ENCODE measurements at places on chromosomes 16 and 17.

GRCh38 chr16:13109171-13109570 lies 207.8 kb downstream of the SHISA9 start:
- no peak for DNase-seq

GRCh38 chr16:13106464-13106863 lies 205.1 kb downstream of the SHISA9 start:
- no peak for DNase-seq

GRCh38 chr17:18151290-18151689 lies 32.3 kb upstream of the ALKBH5 start:
- no peak for DNase-seq

DNA sequence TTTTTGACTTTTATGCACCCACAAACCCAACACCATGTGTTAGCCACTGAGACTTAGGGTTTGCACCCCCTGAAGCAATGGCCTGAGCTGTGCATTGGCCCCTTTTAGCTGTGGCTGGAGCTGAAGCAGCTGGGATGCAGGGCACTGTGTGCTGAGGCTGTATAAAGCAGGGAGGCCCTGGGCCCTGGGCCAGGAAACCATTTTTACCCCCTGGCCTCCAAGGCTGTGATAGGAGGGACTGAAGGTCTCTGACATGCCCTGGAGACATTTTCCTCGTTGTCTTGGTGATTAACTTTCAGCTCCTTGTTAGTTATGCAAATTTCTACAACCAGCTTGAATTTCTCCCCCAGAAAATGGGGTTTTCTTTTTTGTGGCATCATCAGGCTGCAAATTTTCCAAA lies 6.7 kb upstream of the ANKFN1 start:
- DNase-seq = no peak

DNA sequence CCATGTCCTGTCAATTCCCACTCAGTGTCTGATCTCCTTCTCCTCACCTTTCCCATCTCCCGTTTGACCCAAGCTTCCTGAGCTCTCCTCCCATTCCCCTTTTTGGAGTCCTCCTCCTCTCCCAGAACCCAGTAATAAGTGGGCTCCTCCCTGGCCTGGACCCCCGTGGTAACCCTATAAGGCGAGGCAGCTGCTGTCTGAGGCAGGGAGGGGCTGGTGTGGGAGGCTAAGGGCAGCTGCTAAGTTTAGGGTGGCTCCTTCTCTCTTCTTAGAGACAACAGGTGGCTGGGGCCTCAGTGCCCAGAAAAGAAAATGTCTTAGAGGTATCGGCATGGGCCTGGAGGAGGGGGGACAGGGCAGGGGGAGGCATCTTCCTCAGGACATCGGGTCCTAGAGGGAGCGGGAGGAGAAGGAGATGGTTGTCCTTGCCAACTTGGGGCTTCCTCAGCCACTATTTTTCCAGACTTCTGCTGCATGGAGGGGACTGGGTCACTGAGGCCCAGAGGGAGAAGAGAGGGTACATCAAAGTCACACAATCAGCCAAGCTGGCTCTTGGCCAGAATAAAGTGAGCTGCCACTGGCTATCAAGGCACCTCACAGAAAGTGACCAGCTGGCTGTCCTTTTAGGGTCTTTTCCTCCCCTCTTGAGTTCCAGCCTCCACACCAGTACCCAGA lies 1.9 kb upstream of the TBC1D10B start:
- no peak for DNase-seq

DNA sequence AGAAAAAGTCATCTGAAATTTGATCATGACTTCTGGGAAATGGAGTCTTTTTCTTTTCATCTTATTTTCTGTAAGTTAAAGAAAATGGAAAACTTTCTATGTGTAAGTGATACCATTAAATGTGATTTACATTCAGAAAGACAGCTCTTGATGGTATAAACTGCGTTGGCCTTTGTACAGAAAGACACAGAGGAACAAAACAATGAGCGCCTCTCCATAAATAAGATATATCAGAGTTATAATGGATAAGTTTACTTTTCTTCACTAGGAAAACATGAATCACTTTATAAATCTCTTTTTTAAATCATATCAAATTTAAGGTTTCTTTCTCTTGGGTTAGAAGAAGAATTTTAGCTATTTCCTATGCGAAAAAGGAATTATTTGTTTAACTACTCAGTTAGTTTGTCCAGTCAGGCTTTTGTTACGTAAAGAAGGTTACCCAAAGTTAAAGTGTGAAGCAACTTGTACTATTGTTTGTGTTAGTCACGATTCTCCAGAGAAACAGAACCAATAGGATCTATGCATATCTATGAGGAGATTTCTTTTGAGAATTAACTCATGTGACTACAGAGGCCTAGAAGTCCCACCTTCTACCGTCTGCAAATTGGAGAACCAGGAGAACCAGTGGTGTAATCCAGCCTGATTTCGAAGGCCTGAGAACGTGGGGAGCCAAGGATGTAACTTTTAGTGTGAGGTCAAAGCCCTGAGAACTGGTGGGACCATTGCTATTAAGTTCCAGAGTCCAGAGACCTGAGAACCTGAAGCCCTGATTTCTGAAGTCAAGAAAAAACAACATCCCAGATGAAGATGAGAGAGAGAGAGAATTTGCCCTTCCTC lies 295.4 kb upstream of the KCNJ16 start:
- DNase-seq = no peak

DNA sequence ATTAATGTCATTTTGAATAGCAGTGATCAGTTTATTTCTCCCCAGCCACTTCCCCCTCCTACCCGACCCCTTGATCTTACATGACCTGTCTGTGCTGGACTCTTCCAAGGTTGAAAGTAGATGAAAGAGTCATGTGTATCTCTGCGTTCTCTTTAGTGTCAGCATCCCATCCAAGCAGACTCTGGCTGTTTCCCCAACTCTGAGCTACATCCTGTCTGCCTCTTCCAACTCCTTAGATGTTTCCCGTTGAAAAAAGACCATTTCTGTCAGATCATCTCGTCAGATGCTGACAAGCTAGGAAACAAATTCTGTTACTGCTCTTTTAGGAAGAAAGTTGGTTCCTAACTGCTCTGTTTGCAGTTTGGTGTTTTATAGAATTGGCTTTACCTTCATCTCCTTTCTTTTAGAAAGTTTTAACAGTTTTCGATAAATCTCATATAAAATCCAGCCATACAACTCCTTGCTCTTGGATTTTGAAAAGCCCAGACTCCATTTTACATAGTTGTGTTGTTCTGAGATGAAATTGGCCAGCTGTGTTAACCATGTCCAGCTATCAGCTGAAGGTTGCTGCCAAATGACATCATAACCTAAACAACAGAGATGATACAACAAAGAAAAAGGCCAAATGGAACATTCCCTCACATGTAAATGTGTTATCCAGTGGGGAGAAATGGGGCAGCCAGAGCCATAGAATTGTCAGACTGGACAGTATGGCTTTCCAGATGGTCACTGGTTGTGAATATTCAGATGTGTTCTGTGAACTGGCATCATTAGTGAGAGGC lies 43.5 kb downstream of the CYB561 start:
- DNase-seq = no peak

GRCh38 chr16:17657045-17657444 lies 186.3 kb upstream of the XYLT1 start:
- DNase-seq = no peak

- no peak for DNase-seq
Measured at GRCh38 chr16:85716022-85716679, 27.4 kb upstream of the GINS2 start.

DNA sequence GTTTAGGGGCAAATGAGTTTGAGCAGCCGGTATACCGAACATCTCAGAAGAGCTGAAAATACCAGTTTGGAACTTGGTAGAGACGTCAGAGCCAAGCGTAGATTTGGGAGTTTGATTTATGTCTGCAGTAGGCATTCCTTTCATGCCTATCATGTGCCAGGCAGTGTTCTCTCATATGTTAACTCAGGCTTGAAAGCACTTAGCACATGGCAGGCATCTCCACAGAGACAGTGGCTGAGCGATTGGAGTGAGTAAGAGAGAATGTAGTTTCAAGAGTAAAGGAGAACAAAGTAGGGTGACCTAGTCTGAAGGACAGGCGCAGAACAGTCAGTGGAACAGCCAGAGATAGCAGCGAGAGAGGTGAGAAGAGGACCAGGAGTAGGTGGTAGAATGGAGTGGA lies 207.0 kb downstream of the FTO start:
- DNase-seq = no peak

GRCh38 chr17:5840811-5841446 lies 229.2 kb upstream of the WSCD1 start:
- DNase-seq = no peak

DNA sequence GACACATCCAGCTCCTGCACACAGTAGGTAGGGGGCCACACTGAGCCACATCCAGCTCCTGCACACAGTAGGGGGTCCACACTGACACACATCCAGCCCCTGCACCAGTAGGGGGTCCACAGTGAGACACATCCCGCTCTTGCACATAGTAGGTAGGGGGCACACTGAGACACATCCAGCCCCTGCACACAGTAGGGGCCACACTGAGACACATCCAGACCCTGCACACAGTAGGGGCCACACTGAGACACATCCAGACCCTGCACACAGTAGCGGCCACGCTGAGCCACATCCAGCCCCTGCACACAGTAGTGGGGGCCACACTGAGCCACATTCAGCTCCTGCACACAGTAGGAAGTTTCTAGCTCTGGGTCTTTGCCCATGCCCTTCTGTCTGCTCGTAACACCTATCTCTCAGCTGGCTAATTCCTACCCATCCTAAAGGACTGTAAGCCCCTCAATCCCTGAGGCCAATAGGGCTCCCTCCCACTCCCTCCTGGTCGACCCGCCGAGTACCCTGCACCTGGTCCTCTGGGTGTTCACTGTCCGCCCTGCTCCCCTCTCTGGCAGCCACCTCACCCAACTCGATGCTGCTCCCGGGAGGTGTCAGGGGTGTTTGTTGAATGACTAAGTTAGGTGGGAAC lies 9.4 kb upstream of the ATP2A3 start:
- DNase-seq = no peak

DNA sequence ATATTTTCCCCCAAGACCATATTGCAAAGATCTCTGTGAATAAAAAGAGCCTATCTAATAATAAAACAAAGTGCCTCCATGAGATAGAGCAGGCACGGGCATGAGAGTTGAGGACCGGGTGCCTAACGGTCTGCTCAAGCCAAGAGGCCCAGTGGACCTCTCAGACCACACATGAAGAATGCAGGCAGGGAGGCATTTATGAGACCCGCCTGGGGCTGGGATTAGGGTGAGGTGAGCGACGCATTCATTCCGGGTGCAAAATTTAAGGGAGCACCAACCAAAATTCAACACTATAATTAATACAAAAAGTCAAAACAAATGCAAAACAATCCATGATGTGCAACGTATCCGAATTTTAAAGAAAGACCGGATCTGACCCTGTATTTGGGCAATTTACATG lies 108.5 kb downstream of the MAF start:
- no peak for DNase-seq

DNA sequence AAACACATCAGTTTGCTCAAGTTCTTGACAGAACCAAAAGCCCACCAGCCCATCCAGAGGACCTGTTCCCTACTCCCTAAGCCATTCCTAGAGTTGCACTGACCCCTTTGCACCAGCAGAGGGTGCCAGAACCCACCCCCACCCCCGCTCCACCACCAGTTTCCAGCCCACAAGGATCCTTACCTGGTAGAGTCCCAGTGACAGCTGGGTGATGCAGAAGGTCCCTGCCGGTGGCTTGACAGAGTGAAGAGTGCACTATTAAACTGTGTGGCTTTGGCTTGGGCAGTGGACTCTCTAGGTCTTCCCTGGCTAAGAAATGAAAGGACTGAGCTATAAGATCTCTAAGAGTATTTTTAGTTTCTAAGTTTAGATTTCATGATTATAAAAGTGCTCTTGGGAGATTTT lies 73.3 kb upstream of the MTMR4 start:
- peak; percentile 69 for DNase-seq

- DNase-seq = no peak
Measured at GRCh38 chr16:73945631-73946030, 351.0 kb upstream of the PSMD7 start.
